ENCODE measurements at places on chromosomes 12 and 14.
A peak's percentile ranks its signal among the peaks of the same experiment; 100 is the strongest.

- DNase-seq = no peak
Measured at GRCh38 chr14:38208618-38209562, 1.2 kb downstream of the SSTR1 start.

GRCh38 chr14:104888489-104889374 lies 23.7 kb downstream of the CEP170B start:
- DNase-seq = no peak

GRCh38 chr14:75875958-75876357 lies 105.8 kb downstream of the TGFB3 start:
- DNase-seq = no peak

- DNase-seq = no peak
Measured at GRCh38 chr12:92194561-92194960, 48.9 kb upstream of the BTG1 start.

DNA sequence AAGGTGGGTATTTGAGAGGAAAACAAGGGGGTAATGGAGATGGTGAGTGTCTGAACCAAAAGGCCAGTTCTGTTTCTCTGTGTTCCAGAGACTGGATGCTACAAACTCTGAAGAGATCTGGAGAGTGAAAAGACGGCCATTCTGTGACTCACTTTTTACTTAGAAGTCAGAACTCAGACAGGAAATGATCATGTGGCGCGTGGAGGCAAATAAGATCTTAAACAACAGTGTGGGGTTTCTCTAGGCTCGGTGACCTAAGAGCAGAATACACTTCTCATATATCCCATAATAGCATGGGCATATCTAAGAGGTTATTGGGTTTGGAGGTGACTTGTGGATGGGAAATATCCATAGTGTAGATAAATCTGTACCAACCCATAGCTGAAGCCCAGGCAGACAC lies 463.5 kb downstream of the TMEM132D start:
- no peak for DNase-seq

- no peak for DNase-seq
Measured at GRCh38 chr14:29821242-29821641, 106.4 kb downstream of the PRKD1 start.

- no peak for DNase-seq
Measured at GRCh38 chr12:71134405-71134804, 23.4 kb downstream of the TSPAN8 start.

DNA sequence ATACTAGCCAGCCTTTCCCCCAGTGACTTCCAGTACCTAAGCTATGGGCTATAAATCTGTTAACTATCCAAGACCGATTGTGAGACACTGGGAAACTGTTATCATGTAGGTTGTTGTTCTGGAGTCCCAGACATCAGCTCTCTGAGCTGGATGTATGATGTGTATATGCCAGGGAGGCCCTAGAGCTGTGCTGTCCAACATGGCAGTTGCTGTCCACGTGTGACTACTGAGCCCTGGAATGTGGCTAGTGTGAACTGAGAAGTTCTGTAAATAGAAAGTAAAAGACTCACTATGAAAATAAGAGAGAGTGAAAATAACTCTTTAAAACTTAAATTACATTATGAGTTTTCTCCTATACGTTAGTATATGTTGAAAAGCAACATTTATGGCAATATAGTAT lies 755.8 kb upstream of the FBXO33 start:
- no peak for DNase-seq

DNA sequence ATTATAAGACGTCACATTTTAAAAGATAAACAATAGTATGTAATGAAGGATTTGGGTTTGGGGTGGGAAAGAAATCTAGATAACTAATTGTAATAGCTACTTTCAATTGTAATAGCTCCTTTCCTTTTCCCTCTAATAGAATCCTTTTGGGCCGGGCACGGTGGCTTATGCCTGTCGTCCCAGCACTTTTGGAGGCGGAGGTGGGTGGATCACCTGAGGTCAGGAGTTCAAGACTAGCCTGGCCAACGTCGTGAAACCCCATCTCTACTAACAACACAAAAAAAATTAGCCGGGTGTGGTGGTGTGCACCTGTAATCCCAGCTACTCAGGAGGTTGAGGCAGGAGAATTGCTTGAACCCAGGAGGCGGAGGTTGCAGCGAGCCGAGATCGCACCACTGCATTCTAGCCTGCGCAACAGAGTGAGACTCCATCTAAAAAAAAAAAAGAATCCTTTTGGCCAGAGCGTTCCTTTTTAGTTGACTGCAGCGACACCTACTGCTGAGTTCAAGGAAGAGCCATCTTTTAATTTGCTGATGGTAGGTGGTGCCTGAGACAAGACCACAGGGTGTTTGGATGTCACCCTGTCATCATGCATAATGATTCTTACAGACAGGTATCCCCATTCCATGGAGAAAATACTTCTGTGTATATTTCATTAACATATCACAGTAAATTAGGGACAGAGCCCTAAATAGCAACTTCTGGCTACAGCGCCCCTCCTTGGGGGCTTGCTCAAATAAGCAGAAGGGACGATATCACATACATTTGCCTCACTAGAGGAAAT lies 79.5 kb downstream of the ARMH4 start:
- DNase-seq = peak; percentile 26

GRCh38 chr14:91835197-91835919 lies 32.0 kb downstream of the TC2N start:
- no peak for DNase-seq
